ENCODE measurements at places on chromosomes 12 and 14.

DNA sequence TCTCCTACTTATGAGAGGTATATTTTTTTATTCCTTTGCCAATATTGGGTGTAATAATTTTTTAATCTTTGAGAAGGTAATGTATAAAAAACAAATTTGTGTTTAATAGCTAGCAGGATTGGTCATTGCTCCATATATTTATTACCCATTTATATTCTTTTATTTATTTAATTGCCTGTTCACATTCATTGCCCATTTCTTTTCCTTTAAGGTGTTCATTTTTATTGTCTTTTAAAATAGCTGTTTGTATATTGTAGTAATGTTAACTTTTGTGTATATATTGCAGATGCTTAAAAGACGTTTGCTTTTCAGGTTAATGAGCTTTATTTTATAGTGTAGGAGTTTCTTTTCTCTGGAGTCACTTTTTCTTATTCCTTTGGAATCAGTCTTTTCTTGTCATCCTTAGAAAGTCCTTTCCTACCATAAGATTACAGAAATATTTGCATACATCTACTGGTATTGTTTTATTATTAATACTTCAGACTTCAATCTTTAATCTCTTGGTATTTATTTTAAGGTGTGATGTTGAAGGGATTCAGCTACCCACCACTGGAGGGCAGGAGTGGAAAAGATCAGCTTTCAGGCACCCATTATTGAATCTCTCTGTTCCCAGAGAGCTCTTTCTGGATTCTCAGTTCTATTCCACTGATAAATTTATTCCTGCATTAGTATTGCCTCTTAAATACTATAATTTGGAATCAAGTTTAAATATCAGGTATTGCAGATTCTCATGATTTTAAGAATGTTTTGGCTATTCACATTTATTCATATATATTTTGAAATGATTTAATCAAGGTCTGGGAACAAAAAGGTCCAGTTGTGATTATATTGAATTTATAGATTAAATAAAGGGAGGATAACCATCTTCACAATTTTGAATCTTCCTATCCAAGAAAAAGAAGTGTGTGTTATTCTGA is 17.3 kb downstream of the PPM1A start:
- no peak for DNase-seq

GRCh38 chr14:89377544-89377943 is 39.5 kb downstream of the FOXN3 start:
- DNase-seq = no peak

- DNase-seq = no peak
Observed at GRCh38 chr12:68225576-68226476, at the start of gene IL26. TSS of gene IL26 (minus strand) at chr12:68225810. CDS start at chr12:68225756, 54 bp downstream.

GRCh38 chr12:32560520-32560919 is 118.6 kb upstream of the DNM1L start:
- DNase-seq = no peak

- DNase-seq = no peak
Observed at GRCh38 chr14:42944284-42944683, 1337.6 kb downstream of the LRFN5 start.

Data from ecto neural progenitor cell (in vitro differentiated cells).